ENCODE measurements at places on chromosomes 5 and 9.

DNA sequence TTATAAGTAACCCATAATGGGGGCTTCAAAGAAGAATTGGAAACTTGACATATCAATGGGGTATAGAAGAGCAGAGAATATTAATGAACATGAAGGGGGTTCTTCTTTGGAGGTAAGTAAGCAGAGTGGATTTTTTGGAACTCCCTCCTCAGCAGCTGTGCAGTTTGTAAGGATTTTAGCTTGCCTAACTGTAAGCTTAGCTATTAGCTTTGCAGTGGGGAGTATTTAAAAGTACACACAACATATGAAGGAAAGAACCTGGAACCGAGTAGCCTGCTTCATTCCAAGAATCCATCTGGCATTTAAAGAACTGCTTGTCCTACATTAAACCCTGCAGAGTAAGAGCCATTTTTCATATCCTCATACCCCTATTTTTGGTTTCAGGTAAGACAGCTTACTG is 2.2 kb upstream of the PBX3 start:
- DNase-seq: no peak

DNA sequence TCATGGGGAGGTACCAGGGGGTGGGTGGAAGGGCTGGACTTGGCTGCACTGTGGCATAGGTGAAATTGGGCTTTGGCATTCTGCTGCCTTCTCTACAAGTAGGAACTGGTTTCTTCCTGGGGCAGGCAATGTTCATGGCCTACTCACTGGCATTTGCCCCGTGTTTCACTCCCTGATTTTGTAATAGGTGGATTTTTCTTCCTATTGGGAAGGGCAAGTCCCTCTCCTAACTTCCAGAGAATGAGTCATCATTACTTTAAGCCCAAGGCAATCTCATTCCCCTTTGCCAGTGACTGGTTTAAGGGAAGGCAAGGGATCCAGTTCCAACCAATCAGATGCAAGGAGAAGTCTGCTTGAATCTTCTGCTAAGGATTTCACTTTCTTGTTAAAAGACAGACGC is 67.9 kb upstream of the ANKRD55 start:
- DNase-seq: no peak

GRCh38 chr9:136178061-136178772 is 26.7 kb downstream of the LHX3 start:
- DNase-seq: no peak

GRCh38 chr9:33225319-33226147 is 14.4 kb upstream of the SPINK4 start:
- peak; percentile 26 for DNase-seq

DNA sequence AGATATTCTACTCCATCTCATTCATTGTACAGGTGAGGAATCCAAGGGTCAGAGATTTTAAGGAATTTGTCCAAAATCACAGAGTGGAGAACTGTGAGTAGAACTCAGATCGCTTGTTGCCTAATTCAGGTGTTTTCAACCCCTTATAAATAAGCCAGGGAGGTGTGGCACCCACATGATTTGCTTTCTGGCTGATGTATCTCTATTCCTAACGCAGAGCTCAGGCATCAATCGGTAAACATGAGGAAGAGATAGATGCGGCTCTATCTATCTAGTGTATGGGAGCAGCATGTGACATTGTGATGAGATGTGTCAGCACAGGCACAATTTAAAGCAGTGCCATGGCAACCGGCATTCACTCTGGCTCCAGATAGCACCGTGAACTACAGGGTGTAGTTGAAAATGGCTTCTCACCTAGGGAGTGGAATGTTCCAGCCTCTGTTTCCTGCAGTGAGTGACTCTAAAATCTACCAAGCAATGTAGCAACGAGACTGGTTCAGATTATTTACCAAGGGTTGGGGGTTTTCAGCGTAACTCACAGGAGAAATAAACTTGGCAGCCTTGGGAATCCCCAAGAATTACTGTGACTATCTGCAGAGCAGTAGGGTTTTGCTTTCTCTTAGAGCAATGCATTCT is 53.4 kb upstream of the SUB1 start:
- no peak for DNase-seq

DNA sequence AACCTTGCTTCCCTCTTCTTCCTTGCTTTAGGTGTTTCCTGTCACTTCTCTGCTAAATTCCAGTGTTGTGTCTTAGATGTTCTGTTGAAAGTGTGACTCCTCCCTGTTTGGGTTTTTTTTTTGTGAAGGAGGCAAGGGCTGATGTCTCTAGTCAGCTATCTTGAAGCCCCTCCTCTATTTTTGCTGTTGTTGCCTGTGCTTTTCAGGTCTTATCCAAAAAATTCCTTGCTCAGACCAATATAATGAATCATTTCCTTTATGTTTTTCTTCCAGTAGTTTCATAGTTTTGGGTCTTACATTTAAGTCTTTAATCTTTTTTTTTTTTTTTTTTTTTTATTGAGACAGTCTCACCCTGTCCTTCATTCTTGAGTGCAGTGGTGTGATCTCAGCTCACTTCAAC is 22.3 kb downstream of the RIC1 start:
- DNase-seq: no peak

DNA sequence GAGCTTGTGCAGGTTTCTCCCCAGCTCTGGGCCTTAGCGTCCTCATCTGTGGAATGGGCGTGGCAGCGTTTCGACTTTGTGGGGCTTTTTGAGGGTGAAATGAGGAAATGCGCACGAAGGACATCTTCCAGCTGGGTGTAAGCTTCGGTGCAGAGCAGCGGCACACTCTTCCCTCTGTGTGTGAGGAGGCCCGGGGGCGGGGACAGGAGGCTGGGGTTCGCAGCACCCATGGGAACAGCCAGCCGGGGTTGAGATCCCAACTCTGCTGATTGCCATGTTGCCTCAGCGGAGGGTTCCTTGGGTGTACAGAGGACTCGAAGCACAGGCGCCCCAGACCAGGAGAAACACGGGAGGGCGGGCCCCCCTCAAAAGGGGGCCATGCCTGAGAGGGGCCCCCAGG is 265.6 kb downstream of the NSG2 start:
- no peak for DNase-seq

GRCh38 chr5:167049043-167049663 is 1242.3 kb upstream of the WWC1 start:
- DNase-seq: peak; percentile 17

DNA sequence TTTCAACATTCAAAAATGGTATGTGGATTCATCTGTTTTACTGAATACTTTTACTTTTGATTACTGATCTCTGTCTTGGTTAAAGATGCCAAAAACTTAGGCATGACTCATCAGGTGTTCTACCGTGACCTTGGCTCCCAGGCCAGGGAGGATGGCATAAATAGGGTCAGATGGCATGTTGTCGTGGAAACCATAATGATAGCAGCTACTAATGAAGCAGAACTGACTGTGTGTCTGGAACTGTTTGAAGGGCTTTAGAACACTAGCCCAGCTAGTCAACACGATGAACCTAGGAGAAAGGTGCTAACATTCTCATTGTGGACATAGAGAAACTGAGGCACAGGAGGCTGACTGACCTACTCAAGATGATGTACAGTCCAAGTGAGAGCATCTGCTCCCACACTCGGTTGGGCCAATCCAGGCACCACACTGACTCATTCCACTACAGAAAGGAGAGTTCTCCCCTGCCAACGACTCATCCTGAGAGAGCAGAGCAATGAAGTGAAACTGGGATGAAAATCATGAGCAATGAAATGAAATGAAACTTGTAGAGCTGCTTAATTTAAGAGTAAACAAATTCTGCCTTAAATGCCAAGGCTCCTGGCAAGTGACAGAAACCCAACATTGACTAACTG is 116.0 kb downstream of the TENT4A start:
- no peak for DNase-seq

DNA sequence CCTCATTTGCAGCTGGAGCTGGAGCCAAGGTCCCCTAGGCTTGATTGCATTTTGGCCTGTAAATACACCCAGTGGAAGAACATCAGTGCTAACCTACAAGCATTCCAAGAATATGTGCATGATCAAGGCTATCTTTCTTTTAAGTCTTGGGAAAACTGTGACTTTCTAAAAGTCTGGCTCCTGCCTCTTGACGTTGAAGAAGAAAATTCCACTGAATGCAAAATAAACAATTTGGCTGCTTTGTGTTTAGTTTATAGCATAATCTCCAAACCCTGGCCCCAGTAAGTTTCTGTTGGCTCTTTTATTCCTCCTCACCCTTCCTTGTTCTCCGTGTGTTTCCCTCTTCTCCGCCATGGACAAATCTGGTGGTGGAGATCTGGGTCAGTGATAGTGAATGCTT is 109.3 kb upstream of the TLE1 start:
- no peak for DNase-seq

- DNase-seq: no peak
Observed at GRCh38 chr5:109199799-109200620, 209.8 kb downstream of the PJA2 start.

DNA sequence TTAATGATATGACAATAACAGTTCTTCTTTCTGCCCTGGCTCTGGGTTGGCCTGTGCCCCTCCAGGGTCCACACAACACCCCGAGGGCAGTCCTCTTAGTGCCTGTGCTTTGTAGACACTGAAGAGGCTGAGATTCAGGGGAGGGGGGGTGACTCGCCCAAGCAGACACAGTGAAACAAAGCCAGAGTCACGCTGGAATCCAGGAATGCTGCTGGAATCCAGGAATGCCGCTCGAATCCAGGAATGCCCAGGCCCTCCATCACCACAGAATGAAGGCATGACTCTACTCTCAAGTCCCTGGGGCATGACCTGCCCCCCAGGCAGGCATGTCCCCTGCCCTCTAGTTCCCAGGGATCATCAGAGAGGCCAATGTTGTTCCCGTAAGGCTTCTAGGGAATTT is 73.1 kb downstream of the LRSAM1 start:
- DNase-seq: no peak

GRCh38 chr5:106720367-106720766 is 950.4 kb downstream of the EFNA5 start:
- no peak for DNase-seq

- DNase-seq: no peak
Observed at GRCh38 chr5:38720554-38721361, 125.1 kb upstream of the OSMR start.

DNA sequence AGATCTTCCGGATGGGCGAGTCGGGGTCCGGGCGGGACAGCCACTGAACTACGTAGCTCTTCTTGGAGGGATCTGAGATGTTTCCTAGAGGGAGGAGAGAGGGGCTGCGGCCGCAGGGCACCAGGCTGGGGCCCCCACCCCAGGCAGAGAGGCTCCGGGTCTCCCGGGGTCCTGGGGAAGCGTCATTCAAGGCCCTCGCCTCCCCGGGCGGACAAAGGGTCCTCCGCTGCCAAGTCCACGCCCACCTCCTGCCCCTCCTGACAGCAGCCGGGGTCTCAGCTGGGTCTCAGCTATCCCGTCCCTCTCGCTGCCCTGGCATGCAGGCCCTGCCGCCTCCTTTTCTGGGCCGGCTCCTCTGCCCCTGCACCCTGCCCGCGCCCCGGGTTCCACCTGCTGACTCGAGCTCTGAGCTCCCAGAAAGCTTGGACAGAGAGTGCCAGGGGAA is 61.5 kb downstream of the ZNF354C start:
- no peak for DNase-seq

DNA sequence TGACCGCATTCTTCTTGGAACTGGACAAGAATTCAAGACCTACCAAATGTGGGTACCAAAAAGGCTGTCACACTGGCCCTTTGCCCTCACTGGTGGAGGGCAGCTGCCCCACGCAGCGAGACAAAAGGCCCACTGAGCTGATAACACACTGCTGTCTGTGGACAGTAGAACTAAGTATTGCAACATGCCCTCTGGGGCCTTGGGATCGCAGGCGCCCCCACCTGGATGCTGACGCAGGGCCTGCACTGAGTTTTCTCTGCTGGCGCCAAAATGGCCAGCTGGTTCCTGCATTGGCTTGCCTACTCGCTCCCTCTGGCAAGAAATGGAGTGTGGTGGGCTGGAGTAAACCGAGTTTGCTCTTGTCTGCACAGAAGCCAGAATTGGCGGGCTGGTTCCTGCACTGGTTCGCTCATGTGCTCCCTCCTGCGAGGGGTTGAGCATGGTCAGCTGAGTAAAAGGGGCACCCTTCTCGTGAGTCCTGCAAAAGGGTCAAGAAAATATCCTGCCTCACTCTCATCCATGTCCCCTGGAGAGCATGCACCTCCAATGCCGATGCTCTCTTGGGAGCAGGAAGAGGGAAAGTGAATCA is 55.7 kb downstream of the NXNL2 start:
- DNase-seq: no peak

- no peak for DNase-seq
Observed at GRCh38 chr5:43115968-43116367, 4.7 kb upstream of the ZNF131 start.

- DNase-seq: no peak
Observed at GRCh38 chr9:126307322-126308061, 19.1 kb upstream of the MVB12B start.

- no peak for DNase-seq
Observed at GRCh38 chr5:55234121-55234700, 803 bp upstream of the CCNO start.

DNA sequence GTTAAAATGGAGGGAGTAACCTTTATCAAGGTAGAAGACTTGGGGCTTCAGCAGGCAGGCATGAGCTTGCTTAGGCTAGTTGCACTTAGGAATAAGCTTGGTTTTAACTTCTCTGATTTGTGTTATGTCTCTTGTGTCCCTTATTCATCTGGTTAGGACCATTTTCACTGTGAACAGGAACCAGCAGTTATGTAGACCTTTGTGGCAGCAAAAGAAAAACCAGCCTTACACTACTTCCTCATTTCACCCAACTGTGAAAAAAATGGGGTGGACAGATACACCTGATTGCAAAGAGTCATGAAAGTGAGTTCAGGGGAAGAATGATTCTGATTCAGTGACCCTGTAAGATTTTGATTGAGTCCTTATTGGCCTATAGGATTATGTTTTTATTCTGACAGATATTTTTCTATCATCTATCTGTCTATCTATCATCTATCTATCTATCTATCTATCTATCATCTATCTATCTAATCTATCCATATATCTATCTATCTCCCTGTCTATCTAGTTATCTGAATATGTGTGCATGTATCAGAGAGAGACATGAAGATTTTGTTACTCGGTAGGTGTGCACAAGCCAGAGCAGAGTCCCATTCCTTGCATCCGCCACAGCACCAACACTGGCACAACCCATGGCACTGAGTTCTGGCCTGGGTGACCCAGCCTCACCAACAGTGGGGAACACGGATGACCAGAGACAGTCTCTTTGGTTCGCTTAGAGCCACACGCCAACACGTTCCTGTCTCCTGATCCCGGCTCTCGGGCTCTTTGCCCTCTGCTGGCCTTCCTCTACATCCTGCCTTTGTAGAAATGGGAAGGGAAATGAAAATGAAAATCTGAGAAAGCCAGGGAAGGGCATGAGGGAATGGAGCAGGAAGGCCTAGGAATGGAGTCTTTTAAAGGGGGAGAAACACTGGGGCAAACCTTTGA is 1.3 kb upstream of the ZNF366 start:
- no peak for DNase-seq

GRCh38 chr9:134628354-134628736 is 13.3 kb upstream of the COL5A1 start:
- DNase-seq: no peak

DNA sequence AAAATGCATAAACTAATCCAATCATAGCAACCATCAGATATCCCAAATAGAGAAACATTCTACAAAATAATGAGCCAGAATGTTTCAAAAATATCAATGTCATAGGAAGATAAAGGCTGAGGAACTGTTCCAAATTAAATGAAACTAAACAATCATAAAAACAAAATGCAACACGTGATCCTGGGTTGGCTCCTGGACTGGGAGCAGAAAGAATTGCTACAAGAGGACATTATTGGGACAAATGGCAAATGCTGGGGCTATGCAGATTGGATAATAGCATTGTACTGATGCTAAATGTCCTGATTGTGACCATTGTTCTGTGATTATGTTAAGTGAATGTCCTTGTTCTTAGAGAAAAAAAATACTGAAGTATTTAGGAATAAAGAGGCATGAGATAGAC is 54.2 kb upstream of the AKNA start:
- DNase-seq: no peak

Data from K562 (cell line).